Activated CD4-positive, alpha-beta T cell treated with anti-CD3 and anti-CD28 coated beads, Interleukin-2, amount 50 U/mL, for 1 hour (primary cell): ENCODE measurements at places on chromosomes 5 and 9.

- no peak for DNase-seq
These were observed 23.1 kb upstream of the CATSPER3 start for GRCh38 chr5:134944630-134945029.

- DNase-seq = peak; percentile 100
These were observed 467 bp upstream of the LARP1 start for GRCh38 chr5:154754460-154755360.

DNA sequence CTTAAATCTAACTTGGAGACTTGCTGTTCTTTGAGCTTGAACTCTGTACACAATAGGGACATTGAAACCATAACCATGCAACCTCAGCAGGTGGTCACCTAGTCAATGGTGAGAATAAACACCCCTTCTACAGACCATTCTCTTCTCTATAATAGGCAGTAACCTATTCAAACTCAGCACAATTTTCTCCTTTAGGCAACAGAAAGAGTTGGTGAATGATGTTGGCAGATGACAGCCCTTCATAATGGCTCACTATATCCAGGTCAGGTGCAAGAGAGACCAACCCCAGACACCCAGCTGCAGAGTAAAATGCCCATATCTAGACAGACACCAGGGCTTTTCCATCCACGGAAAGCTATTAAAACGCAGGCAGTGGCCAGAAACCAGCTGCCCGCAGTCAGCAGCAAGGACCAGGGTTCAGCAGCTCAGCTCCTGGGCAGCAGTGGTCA lies 106.7 kb downstream of the SERINC5 start:
- DNase-seq = no peak

- DNase-seq = no peak
These were observed 35.4 kb upstream of the TMC1 start for GRCh38 chr9:72485821-72486593.
